MCF 10A (cell line): ENCODE measurements at places on chromosomes 12 and 14. TPM values are rescaled to one million over a fixed set of nuclear protein-coding genes. Genes with fewer than 3 reads are reported as not detected.

DNA sequence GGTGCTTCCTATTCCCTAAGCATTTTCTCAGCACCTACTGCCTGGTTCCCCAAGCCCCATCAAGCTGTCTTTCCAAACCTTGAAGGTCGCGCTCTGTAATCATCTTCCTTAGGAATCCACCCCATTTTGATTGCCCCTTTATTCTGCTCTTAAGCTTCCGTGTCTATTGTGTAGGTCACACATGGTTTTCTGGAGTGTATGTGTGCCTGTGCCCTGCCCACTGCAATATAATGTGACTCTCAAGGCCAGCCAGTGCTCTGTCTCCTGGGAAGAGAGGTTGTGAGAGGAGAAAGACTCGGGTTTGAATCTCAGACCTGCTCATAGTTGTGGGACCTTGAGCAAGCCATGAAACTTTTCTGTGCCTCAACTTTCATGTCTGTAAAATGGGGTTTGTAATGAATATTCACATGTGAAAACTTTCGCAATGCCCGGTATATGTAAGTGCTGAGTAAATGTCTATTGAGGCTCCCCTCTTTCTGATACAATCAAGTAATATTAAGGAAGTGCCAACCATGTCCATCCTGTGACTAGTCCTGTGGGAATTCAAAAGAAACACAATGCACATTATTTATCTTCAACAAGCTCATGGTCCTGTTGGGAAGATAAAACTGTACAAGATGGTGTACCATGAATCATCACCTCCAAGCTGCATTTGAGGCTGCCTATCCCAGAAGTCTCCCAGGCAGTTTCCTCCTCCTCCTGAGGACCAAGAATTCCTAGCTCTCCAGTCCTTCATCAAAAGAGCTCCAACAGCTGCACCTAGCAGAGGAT, 774 bp upstream of the KRT75 start:
- DNase-seq: peak; percentile 20

GRCh38 chr12:105733579-105733978, 403.1 kb downstream of the C12orf75 start:
- DNase-seq: no peak

CD4 gene
- not detected in 2 replicates for total RNA-seq

POLE gene
- 36.3 and 40.4 TPM in 2 replicates for total RNA-seq
